ENCODE measurements at places on chromosomes 16 and 17. TPM values are rescaled to one million over a fixed set of nuclear protein-coding genes. Genes with fewer than 3 reads are reported as not detected.

DNA sequence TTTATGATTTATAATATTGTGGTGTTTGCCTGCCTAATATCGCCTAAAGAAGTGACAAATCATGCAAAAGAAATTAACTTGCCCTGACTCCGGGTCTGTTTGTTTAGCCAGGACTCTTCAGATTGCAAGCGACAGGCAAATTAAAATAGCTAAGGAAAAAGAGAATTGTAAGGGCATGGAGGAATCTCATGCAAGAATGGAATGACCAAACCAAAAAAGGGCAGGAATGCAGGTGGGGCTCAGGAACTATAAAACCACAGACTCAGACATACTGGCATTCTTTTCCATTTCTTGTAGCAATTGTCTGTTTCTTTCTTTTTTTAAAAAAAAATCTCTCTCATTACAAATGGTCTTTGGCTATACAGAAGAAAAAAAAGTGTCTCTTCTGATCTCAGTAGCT is 188.1 kb upstream of the XYLT1 start:
- H3K4me3 ChIP-seq = no peak overlapping the region
- no peak overlapping the region for H3K27ac ChIP-seq
- no peak for DNase-seq
- H3K27me3 ChIP-seq = peaks cover 2% of the 10 kb centered on the region
- H3K4me1 ChIP-seq = no peaks in the 10 kb centered on the region
- H3K36me3 ChIP-seq = no peaks in the 10 kb centered on the region

Gene CES3
- total RNA-seq = 0.22 TPM

DNA sequence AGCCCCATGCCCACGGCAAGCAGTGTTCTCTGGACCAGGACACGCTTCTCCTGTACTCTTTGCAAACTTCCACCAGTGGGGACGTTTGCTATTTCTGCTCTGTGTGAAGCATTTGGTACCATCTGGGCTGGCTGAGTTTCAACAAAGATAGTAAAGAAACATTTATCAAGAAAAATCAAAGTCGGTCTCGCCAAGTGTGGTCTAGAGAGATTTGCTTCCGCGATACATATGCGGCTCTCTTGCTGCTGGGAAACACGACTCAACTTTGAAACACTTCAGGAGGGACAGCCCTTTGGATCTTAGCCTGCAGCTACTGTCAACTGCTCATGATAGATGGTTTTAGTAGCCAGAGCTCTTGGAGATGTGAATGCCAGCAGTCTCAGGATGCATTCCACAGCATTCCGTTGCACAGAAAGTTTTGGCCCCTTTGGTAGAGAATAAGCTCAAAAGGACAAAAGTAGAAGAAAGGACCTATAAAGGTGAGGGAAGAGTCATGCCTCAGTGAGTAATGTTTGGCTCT is 168.2 kb upstream of the CACNG3 start:
- H3K36me3 ChIP-seq = no peaks in the 10 kb centered on the region
- no peaks in the 10 kb centered on the region for H3K27me3 ChIP-seq
- no peak overlapping the region for H3K27ac ChIP-seq
- H3K4me1 ChIP-seq = no peaks in the 10 kb centered on the region
- H3K4me3 ChIP-seq = no peak overlapping the region

Gene PDIA2
- total RNA-seq = 0.84 TPM

- no peaks in the 10 kb centered on the region for H3K27me3 ChIP-seq
- DNase-seq = no peak
- H3K36me3 ChIP-seq = no peaks in the 10 kb centered on the region
- no peak overlapping the region for H3K27ac ChIP-seq
- H3K4me3 ChIP-seq = no peak overlapping the region
Measured at GRCh38 chr17:31073411-31073810, 21.4 kb upstream of the NF1 start.

- no peaks in the 10 kb centered on the region for H3K36me3 ChIP-seq
- H3K4me3 ChIP-seq = peak overlapping the region; percentile 54
- H3K27me3 ChIP-seq = no peaks in the 10 kb centered on the region
- peak overlapping the region; percentile 90 for H3K27ac ChIP-seq
- peaks cover 23% of the 10 kb centered on the region for H3K4me1 ChIP-seq
- DNase-seq = peak; percentile 67
Measured at GRCh38 chr16:4273858-4274311, 1.1 kb upstream of the TFAP4 start.

GRCh38 chr16:53372992-53373871 is 61.0 kb upstream of the RBL2 start:
- H3K4me1 ChIP-seq = peaks cover 6% of the 10 kb centered on the region
- no peaks in the 10 kb centered on the region for H3K36me3 ChIP-seq
- peak overlapping the region; percentile 9 for H3K4me3 ChIP-seq
- no peak overlapping the region for H3K27ac ChIP-seq

- no peak for DNase-seq
- H3K36me3 ChIP-seq = peaks cover 9% of the 10 kb centered on the region
- H3K4me3 ChIP-seq = no peak overlapping the region
- H3K27ac ChIP-seq = no peak overlapping the region
- H3K4me1 ChIP-seq = no peaks in the 10 kb centered on the region
Measured at GRCh38 chr17:60645918-60646523, 31.6 kb upstream of the BCAS3 start.

- peak; percentile 37 for DNase-seq
- no peak overlapping the region for H3K27ac ChIP-seq
- H3K4me3 ChIP-seq = no peak overlapping the region
- H3K36me3 ChIP-seq = peaks cover 17% of the 10 kb centered on the region
Measured at GRCh38 chr16:23694644-23695373, 16.1 kb downstream of the PLK1 start.

- no peaks in the 10 kb centered on the region for H3K36me3 ChIP-seq
- peaks cover 32% of the 10 kb centered on the region for H3K4me1 ChIP-seq
- DNase-seq = peak; percentile 93
- no peak overlapping the region for H3K4me3 ChIP-seq
- H3K27ac ChIP-seq = peak overlapping the region; percentile 91
- H3K27me3 ChIP-seq = peaks cover 2% of the 10 kb centered on the region
Measured at GRCh38 chr17:27245230-27245696, 48.7 kb upstream of the WSB1 start.

- no peak overlapping the region for H3K4me3 ChIP-seq
- H3K36me3 ChIP-seq = peaks cover 56% of the 10 kb centered on the region
- DNase-seq = no peak
- no peaks in the 10 kb centered on the region for H3K4me1 ChIP-seq
- no peaks in the 10 kb centered on the region for H3K27me3 ChIP-seq
- no peak overlapping the region for H3K27ac ChIP-seq
Measured at GRCh38 chr16:2438121-2438520, 8.9 kb downstream of the CCNF start.

GRCh38 chr17:68035131-68035522 is 408 bp upstream of the KPNA2 start:
- peaks cover 22% of the 10 kb centered on the region for H3K36me3 ChIP-seq
- no peak for DNase-seq
- H3K4me3 ChIP-seq = peak overlapping the region; percentile 33

Measured in muscle of leg (tissue), 16 donors.